ENCODE measurements at places on chromosomes 3 and 15.
A peak's percentile ranks its signal among the peaks of the same experiment; 100 is the strongest.

DNA sequence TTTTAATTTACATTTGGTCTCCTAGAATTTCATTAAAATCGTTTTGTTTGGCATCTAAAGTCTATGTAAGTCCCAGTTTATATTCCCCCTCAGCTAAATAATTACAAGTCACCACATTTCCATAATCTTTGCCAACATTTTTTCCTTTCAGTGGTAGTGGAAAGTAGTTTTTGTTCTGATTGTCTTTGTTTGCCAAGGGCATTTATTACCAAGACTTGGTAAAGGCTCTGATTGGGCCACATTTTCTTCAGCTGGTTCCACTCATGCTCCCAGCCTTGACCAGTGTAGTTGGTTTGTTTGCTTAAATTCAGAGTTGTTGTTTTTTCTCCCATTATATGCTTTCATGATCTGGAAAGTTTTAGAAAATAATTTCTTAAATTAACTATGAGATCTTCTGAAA is 153.4 kb upstream of the MME start:
- no peak for DNase-seq

DNA sequence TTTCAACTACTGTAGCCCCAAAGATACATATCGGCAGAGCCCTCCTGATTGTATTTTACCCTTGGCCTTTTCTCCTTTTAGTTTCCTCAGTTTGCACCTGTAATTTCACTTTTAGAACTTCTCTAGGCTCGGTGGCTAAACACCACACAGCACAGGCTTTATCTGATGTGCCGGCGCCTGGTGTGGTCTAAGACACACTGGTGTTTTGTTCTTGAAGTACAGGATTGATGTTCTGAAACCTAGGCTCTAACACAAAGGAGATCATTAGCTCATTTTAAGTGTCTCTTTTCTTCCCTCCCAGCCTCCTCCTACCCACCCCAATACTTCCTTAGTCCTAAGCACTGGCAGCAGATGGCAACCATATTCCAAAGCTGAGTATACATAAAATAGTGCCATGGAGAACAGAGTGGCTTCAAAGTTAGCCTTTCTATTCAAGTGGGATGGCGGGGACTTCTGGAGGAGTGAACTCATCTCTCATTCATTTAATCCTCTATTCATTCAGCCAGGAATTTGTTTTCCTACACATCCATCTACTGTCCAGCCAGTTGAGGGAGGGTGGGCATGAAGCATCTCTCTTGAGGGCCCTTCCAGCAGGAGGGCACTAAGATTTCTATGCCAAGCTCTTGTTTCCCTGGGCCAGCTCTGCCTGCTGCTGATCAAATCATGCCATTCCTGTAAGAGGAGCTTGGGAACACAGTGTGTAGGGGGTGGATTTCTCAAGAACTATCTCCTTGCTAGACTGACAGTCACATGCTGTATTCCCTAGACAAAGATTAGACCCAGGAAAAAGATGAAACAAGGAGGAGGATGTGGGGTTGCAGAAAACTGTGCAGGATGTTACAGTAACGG is 71.2 kb downstream of the TIGIT start:
- DNase-seq, result peak; percentile 30

- DNase-seq, result no peak
These were observed 840.1 kb downstream of the TUSC7 start for GRCh38 chr3:117549716-117550115.

- DNase-seq, result peak; percentile 62
These were observed 51.9 kb downstream of the WWTR1 start for GRCh38 chr3:149605902-149606301.

- no peak for DNase-seq
These were observed 213.1 kb downstream of the NTRK3 start for GRCh38 chr15:88043396-88043795.

GRCh38 chr3:194399874-194400411 is 877 bp upstream of the GP5 start:
- no peak for DNase-seq

- peak; percentile 55 for DNase-seq
These were observed 7.9 kb upstream of the BCL2A1 start for GRCh38 chr15:79978655-79979514.

GRCh38 chr3:128814519-128815317 is 64.7 kb upstream of the ACAD9 start:
- DNase-seq, result no peak

- DNase-seq, result no peak
These were observed 862.7 kb upstream of the SEMA6D start for GRCh38 chr15:46854564-46854963.

GRCh38 chr3:12895391-12896062 is 54.2 kb upstream of the RPL32 start:
- DNase-seq, result no peak

DNA sequence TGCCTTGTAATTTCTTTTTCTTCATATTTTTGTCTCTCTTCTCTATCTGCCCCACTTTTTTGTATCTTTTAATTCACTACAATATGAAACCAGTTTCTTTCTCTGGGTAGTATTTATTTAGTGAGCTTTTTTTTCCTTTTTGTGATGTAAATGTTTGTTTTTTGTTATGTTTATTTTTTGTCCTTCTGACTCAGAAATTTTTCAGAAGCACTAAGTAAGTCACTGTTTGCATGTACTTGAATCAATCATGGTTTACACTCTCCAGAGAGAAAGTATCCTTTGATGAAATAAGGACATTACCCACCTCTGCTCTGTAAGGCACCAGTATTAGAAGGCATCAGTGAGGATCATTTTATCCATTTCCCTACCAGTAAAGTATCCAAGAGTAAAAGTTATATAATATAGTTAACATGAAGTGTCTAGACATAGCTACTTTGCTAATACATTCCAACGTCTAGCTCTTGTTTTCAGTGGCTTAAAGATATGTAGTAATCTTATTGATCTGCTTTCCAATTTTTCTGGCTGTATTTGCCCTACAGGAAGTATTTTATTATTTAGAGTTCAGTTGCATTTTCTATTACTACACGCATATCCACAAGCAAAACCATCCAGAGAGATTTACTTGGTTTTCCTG is 25.4 kb downstream of the FILIP1L start:
- no peak for DNase-seq

- no peak for DNase-seq
These were observed 37.2 kb downstream of the SSUH2 start for GRCh38 chr3:8607234-8608040.

- DNase-seq, result peak; percentile 97
These were observed 48.6 kb downstream of the OIP5 start for GRCh38 chr15:41283653-41284426.

DNA sequence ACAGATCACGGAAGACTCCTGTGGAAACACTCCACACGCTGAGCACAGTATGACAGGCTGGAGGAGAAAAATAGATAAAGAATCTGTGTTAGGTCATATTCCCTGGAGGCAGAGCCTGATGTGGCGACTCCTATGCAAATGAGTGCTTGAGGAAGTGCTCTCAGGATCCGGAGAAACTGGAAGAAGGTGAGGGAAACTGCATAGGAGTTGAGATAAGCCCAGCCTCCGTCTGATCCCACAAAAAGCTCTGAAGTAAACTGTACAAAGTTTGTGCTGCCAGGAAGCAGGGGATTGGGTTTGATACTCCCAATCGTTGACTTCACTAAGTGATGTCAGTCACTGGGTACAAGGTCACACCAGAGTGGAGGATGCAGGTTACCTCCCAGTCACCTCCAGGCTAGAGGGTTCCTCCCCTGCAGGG is 33.4 kb downstream of the OSBPL10 start:
- DNase-seq, result no peak
